ENCODE measurements at places on chromosomes 16 and 17.

DNA sequence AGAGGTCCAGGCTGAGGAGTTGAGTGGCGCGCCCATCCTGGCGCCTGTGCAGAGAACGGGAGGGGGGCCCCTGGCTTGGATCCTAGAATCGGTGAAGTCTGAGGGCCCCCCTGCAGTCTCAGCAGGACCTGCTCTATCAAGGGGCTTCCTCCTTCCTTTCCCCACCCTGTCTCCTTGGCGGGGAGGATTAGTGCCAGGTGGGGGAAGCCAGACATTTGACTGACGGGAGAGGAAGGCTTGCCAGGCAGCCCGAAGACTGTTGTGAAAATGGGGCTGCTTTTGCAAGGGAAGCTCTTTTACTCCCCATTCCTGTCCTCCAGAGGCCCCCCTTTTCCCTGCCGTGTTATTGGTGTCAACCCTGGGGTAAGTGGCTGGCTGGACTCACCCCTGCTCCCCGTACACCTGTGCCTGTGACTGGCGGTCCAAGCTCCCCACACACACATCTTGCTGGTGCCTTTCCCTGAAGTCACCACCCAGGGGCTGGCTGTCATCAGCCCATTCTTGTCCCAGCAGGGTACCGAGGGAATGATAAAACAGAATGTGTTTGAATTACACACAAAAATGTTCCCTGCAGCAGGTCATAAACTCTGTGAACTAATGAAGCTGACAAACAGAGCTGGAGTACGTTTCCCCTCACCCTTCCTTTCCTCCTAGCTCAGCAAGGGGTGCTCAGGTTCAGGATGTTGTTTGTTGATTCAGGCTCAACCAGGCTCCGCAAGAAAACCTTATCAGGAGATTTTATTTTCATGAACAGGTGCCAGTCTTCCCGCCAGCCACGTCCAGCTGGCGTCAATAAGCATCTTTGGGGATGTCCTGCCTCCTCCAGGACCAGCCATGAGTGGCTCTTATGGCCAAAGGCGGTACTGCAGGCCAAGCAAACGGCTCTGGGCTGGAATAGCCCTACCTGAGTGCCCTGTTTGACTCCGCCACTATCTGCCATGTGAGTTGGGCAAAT lies 4.4 kb upstream of the ARMC7 start:
- no peak overlapping the region for H3K4me3 ChIP-seq
- H3K36me3 ChIP-seq, result no peaks in the 10 kb centered on the region
- H3K27ac ChIP-seq, result no peak overlapping the region
- ATAC-seq, result peak; percentile 25
- H3K4me1 ChIP-seq, result peaks cover 14% of the 10 kb centered on the region
- H3K27me3 ChIP-seq, result no peaks in the 10 kb centered on the region

DNA sequence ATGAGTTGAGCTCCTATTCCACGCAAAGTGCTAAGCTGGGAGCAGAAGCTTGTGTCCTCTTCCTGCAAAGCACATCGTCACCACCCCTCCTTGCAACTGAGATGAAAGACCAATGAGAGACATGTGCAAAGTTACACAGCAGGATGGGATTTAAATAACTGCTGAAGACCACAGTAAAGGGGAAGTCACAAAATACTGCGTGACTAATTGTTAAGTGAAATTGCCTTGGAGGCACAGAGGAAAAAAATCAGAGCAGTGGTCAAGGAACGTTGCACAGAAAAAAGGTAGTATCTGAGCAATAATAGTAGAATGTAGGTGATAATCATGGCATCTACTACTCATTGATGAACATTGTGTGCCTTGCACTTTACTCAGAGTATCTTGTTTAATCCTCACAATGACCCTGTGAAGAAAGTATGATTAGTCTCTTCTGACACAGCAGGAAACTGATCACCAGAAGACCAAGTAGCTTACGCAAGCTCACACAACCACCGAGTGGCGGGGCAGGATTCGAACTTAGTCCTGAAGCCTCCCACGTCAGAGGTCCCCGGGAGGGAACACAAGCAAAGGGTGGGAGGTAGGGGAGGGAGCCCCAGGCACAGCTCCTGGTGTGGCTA lies 15.4 kb upstream of the MYO18A start:
- no peaks in the 10 kb centered on the region for H3K4me1 ChIP-seq
- H3K27me3 ChIP-seq, result peaks cover 3% of the 10 kb centered on the region
- H3K36me3 ChIP-seq, result no peaks in the 10 kb centered on the region
- H3K4me3 ChIP-seq, result no peak overlapping the region

DNA sequence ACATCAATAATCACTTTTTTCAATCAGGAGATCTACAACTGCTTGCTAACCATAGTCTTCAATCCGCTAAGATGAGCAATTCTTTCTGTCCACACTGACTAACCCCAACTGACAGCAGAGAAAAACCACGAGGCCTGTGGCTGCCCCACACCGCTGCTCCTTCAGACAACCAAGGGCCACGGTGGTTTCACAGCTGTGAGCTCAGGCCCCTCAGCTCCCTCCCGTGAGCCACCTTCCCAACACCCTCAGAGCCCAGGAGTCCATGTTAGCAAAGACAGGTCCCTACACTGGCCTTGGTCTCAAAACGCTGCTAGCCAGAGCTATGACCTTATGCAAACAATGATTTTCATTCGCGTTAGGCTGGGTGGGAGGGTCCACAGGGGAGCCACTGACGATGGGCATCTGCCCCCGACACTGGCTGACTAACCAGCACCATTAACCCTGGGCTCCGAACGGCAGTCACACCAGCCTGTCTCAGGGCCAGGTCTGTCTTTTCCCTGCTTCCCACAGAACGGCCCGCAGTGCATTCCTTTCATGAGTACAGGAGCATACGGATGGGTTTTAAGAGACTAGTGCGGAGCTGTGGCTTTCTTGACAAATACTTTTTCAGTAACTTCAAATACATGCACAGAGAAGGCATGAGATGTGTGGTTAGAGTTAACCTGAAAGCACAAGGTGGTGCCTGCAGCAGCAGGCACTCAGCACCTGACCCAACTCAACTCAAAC lies 67.3 kb downstream of the ANKRD11 start:
- H3K4me3 ChIP-seq, result no peak overlapping the region
- H3K36me3 ChIP-seq, result no peaks in the 10 kb centered on the region
- H3K27ac ChIP-seq, result no peak overlapping the region
- no peaks in the 10 kb centered on the region for H3K27me3 ChIP-seq
- H3K4me1 ChIP-seq, result no peaks in the 10 kb centered on the region

- no peaks in the 10 kb centered on the region for H3K36me3 ChIP-seq
- H3K27me3 ChIP-seq, result no peaks in the 10 kb centered on the region
- no peaks in the 10 kb centered on the region for H3K4me1 ChIP-seq
- ATAC-seq, result no peak
- no peak overlapping the region for H3K27ac ChIP-seq
These were observed 275.1 kb upstream of the TBX2 start for GRCh38 chr17:61124562-61124961.

- H3K4me3 ChIP-seq, result no peak overlapping the region
- no peaks in the 10 kb centered on the region for H3K4me1 ChIP-seq
- no peak overlapping the region for H3K27ac ChIP-seq
These were observed 2.9 kb downstream of the IL34 start for GRCh38 chr16:70649300-70649699.

DNA sequence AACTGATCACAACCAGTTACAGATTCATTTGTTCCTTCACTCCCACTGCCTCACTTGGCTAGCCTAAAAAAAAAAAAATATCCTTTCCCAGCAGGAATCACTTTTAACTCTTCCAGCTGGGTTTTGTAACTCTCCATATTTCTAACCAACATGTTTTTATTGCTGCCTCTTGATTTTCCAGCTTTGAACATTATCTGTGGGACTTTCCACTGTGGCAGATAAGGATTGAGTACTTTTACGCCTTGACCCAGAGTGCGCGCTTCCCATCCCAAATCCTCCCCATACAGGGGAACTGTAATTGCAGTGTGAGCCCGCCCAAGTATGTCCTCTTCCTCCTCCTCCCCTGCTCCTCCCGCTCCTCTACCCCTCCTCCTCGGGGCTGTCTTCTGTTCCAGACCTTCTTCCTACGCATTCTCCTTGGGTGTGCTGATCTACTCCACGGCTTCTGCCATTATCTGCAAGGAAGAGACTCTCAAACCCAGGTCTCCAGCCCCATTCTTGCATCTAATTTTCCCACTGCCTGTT lies 43.4 kb downstream of the CYB5D2 start:
- peaks cover 10% of the 10 kb centered on the region for H3K4me1 ChIP-seq
- peak overlapping the region; percentile 9 for H3K27ac ChIP-seq
- peaks cover 98% of the 10 kb centered on the region for H3K36me3 ChIP-seq
- no peak overlapping the region for H3K4me3 ChIP-seq
- ATAC-seq, result peak; percentile 27
- H3K27me3 ChIP-seq, result no peaks in the 10 kb centered on the region

DNA sequence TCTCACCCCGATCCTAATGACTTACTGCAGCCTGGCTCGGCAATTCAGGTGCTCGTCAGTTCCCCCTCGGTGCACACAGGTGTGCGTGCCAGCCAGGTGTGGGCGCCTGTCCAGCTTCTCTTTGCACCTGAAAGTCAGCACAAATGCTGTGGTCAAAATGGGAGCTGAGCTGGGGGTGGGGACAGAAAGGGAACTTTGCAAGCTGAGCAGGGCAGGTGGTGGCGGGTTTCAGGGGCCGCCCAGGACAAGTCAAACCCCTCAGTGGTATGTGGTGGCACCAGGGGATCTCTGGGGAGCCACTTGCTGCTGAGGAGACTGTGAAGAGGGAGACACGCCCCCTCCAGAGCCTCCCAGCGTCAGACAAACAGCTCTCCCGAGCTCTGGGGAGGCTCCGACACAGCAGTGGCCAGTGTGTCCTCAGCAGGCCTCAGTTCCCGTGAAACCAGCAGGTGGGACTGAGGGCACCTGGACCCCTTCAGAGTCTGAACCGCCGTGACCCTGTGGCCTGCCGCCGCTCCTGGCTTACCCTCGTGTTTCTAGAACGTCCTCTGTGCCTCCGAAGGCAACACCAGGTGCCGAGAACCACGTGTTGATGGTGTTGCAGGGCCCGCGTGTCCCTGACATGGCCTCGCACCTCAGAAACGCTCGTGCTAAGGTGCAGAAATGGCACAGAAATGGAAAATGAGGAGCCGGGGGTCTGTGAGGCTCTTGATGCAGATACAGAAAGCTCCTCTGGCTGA lies 233.5 kb upstream of the TNRC6C start:
- H3K4me1 ChIP-seq, result peaks cover 12% of the 10 kb centered on the region
- H3K36me3 ChIP-seq, result no peaks in the 10 kb centered on the region
- no peak overlapping the region for H3K4me3 ChIP-seq
- H3K27ac ChIP-seq, result no peak overlapping the region
- H3K27me3 ChIP-seq, result no peaks in the 10 kb centered on the region

- H3K27me3 ChIP-seq, result no peaks in the 10 kb centered on the region
- no peak for ATAC-seq
- no peak overlapping the region for H3K4me3 ChIP-seq
- H3K27ac ChIP-seq, result peak overlapping the region; percentile 93
These were observed 48.1 kb upstream of the CHMP6 start for GRCh38 chr17:80943346-80944145.

- H3K27me3 ChIP-seq, result no peaks in the 10 kb centered on the region
- no peak overlapping the region for H3K27ac ChIP-seq
- no peak for ATAC-seq
- H3K4me3 ChIP-seq, result no peak overlapping the region
- H3K36me3 ChIP-seq, result no peaks in the 10 kb centered on the region
These were observed 48.3 kb downstream of the KATNIP start for GRCh38 chr16:27598220-27598619.

DNA sequence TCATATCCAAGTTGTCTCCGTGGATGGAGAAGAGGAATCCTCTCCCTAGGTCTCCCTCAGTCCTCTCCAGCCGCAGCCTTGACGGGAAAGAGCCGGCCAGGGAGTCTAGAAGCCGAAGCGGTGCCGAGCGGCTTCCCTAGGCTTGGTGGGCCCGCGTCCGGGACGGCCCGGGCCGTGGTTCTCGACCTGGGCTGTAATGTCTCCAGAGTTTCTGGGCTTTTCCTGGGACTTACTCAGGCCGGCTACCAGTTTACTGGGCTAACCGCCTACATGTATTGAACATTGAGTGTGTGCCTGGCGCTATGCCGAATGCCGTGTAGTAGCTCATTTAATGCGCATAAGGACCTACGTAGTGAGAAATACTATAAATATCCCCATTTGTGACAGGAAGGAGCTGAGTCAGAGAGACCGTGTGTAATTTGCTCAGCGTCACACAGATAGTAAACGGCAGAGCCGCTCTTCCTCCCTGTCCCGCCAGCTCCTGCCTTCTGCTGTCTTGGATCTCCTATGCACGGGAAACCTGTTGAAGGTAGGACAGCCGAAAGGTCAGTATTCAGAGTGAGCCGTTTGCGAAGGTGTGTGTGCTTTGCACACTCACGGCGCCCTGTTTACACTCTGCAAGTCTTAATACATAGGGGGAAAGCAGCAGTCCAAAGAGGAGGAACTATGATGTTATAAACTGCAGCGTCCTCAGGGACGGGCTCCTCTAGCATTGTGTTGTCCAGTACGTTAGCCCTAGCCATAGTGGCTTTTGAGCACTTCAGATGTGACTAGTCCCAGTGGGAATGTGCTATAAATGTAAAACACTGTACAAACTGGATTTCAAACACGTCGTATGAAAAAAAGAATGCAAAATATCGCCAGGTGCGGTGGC lies 723 bp upstream of the SPAG5 start:
- peak; percentile 74 for ATAC-seq
- no peaks in the 10 kb centered on the region for H3K36me3 ChIP-seq
- no peaks in the 10 kb centered on the region for H3K27me3 ChIP-seq
- H3K4me1 ChIP-seq, result no peaks in the 10 kb centered on the region
- H3K4me3 ChIP-seq, result peak overlapping the region; percentile 66
- H3K27ac ChIP-seq, result peak overlapping the region; percentile 80

GRCh38 chr17:17300624-17301568 lies 2.3 kb upstream of the NT5M start:
- H3K4me3 ChIP-seq, result peak overlapping the region; percentile 47
- H3K4me1 ChIP-seq, result no peaks in the 10 kb centered on the region
- no peaks in the 10 kb centered on the region for H3K36me3 ChIP-seq
- ATAC-seq, result peak; percentile 59
- H3K27ac ChIP-seq, result no peak overlapping the region

- no peak overlapping the region for H3K27ac ChIP-seq
- H3K27me3 ChIP-seq, result no peaks in the 10 kb centered on the region
- no peak for ATAC-seq
- H3K36me3 ChIP-seq, result no peaks in the 10 kb centered on the region
- no peak overlapping the region for H3K4me3 ChIP-seq
- H3K4me1 ChIP-seq, result no peaks in the 10 kb centered on the region
These were observed 6.1 kb upstream of the KRTAP2-4 start for GRCh38 chr17:41071606-41072360.

DNA sequence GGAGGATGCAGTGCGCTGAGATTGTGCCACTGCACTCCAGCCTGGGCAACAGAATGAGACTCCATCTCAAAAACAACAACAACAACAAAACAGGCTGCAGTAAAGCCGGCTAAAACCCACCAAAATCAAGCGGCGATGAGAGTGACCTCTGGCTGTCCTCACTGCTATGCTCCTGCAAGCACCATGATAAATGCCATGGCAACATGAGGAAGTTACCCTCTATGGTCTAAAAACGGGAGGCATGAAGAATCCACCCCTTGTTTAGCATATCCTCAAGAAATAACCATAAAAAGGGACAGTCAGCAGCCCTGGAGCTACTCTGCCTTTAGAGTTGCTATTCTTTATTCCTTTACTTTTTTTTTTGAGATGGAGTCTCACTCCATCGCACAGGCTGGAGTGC lies 8.4 kb upstream of the LGALS3BP start:
- H3K27ac ChIP-seq, result no peak overlapping the region
- H3K4me1 ChIP-seq, result no peaks in the 10 kb centered on the region
- no peaks in the 10 kb centered on the region for H3K36me3 ChIP-seq
- H3K27me3 ChIP-seq, result no peaks in the 10 kb centered on the region
- ATAC-seq, result no peak
